ENCODE measurements at places on chromosomes 5 and 9. TPM values are rescaled to one million over a fixed set of nuclear protein-coding genes. Genes with fewer than 3 reads are reported as not detected.

DNA sequence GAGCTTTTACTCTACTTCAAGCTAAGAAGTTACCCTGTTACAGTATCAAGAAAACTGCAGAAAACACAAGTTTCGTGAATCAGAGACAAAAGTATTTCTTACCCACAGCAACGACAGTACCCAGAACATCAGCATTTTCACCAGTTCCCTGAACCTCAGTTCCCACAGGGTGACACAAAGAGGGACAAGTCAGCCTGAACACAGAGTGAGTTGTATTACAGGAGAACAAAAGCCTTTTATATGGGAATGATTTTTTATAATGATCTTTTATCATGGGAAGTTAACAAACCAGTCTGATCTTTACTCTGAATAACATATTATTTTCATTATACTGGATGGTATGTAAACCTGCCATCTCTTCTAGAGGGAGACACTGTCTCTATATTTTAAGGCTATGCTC is 139.0 kb upstream of the ITGA1 start:
- ATAC-seq: no peak

BAAT gene
- total RNA-seq: 0.08 TPM

SHROOM1 gene
- 3.4 TPM for total RNA-seq

PCDHA12 gene
- not detected for total RNA-seq

DNA sequence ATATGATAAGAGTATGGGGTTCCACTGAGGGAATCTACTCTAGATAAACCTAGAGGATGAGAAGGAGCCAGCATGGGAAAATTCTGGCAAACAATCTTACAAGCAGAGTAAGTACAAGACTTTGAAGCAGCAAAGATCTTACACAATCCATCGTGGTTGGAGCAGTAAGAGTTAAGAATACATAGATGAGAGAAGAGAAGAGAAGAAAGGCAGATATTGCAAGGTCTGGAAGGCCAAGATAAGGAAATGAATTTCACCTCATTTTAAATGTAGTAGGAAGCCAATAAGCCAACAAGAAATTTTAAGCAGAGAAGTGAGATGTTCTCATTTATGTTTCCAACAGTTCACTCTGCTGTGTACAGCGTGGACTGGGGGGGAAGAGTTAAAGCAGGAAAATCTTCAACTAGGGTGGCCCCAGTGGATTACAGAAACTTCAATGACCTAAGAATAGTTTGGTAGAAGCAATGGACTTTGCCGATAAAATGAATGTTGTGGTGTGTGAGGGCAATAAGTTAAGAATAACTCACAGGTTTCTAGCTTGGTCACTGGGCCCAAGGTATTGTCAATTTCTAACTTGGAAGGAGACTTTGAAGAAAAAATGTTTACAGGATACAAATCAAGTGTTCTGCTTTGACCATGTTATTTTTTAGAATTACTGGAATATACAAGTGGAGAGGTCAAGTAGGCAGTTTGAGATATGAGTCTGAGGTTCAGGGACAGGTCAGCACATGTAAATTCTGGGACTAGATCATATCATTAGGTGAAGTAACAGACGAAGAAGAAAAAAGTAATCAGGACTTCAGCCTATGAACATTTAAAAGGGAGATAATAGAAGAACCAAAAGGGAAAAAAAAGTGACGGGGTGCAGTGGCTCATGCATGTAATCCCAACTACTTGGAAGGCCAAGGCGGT is 12.1 kb upstream of the ISOC1 start:
- ATAC-seq: no peak

STPG3 gene
- not detected for total RNA-seq

- ATAC-seq: no peak
Observed at GRCh38 chr5:62152394-62153087, 153.5 kb upstream of the KIF2A start.

DNA sequence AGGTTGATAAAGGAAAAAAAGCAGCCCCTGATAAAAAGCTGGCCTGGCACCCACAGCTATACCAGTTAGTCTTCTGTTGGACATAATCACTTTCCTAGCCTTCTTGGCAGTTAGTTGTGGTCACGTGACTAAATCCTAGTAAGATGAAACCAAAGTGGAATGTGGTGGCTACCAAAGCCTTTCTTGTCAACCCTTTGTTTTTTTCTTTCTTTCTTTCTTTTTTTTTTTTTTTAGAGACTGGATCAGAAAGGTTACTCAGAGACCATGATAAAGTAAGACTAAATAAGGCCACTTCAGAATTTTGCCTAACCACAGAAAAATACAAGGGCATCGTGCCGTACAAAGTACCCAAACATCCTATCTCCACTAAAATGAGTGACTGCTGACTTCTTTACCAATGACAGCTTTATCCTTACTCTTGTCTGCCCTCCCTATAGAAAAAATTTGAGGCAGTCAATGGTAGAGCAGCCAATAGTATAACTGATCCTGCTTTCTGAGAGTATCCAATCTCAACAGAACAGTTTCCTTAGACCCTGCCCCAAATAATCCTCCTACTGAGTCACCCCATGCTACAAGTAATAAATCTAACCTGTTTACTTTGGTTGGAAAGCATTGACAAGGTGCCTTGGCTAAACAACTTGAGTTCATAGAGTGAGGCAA is 14.2 kb upstream of the KIF27 start:
- ATAC-seq: no peak

WWC1 gene
- total RNA-seq: 1.3 TPM

NR6A1 gene
- 0.98 TPM for total RNA-seq

MAML1 gene
- 42.4 TPM for total RNA-seq

- ATAC-seq: no peak
Observed at GRCh38 chr5:169905017-169905416, 75.3 kb downstream of the INSYN2B start.

- peak; percentile 75 for ATAC-seq
Observed at GRCh38 chr5:131394128-131394527, 130.3 kb downstream of the CDC42SE2 start.

FOXD4L3 gene
- total RNA-seq: 0.16 TPM

DNA sequence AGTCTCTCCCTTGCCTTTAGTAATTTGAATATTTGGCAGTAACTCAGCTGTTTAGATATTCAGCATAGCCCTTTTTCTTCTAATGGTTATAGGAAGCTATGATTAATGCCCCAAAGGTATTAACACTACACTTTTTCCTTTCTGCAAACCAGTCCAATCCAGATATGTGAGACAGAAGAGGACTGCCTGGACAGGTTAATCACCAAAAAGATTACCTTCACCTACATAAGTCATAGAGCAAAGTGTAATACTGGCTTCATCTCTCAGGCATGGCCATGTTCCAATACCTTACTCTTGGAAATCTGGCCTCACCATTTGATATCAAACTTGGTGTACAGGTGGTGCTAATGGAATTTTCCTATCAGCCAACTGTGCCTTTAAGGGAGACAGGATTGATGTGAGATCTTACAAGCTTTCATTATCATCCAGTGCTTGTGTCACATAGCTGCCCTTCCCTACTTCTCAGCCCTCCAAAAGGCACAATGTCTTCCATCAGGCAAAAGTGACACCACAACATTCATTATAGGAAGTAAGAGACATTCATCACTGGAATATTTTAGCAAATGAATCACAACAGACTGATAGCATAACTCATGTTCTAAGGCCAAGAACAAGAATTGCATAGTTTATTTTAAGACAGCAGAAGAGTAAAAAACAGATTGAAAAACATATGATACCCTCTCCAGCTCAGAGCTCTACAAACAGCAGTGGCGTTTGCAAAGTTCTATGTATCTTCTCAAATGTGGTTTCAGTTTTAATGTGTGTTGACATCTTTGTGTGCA is 91.2 kb upstream of the PAM start:
- ATAC-seq: no peak

- ATAC-seq: peak; percentile 69
Observed at GRCh38 chr5:157222506-157223230, 42.0 kb downstream of the ITK start.

MAT2B gene
- total RNA-seq: 80.0 TPM

- peak; percentile 31 for ATAC-seq
Observed at GRCh38 chr9:34047864-34048726, 592 bp downstream of the UBAP2 start.
